ENCODE measurements at places on chromosomes 11 and 22.

- no peak for DNase-seq
These were observed 18.1 kb downstream of the MRGPRD start for GRCh38 chr11:68962527-68963250.

DNA sequence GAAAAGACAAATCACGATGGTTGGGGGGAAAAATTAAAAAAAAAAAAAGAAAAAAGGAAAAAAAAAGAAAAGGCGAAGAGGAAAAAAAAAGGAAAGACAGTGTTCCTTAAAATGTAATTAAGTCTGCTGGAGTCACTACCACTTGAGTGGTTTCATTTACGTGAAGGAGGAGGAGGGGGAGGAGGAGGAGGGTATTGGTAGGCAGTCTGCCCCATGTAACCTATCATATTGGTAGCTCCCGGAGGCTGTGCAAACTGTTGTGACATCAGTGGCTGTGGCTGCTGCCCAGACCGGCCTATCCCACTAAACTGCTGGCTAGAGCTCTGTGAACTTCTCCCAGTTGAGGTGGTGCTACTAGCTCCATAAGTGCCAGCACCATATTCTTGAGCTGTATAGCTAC lies 17.9 kb downstream of the KDELR3 start:
- DNase-seq = no peak

GRCh38 chr11:36622431-36623136 lies 24.5 kb upstream of the RAG2 start:
- DNase-seq = no peak

- DNase-seq = no peak
These were observed 123.8 kb upstream of the CCDC179 start for GRCh38 chr11:22984045-22984444.

GRCh38 chr11:131462622-131463021 lies 92.2 kb downstream of the NTM start:
- no peak for DNase-seq

- DNase-seq = no peak
These were observed 120.0 kb upstream of the SYT13 start for GRCh38 chr11:45405916-45406670.

DNA sequence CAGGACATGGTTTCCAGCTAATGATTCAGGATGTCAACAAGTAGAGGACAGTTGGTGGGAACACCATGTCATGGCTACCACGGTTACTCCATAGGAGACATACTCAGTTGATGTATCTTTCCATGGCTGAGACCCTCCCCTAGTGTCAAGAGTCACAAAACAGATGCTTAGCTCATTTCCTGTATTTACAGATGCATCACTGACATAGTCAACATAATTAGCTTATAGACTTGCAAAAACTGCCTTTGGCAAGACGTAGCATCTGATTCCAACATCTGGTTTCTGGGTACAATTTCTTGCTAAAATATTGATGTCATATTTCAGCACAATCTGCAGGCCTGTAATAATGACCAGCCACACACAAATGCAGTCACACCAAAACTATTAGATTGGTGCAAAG lies 550.3 kb downstream of the FAM181B start:
- DNase-seq = no peak

DNA sequence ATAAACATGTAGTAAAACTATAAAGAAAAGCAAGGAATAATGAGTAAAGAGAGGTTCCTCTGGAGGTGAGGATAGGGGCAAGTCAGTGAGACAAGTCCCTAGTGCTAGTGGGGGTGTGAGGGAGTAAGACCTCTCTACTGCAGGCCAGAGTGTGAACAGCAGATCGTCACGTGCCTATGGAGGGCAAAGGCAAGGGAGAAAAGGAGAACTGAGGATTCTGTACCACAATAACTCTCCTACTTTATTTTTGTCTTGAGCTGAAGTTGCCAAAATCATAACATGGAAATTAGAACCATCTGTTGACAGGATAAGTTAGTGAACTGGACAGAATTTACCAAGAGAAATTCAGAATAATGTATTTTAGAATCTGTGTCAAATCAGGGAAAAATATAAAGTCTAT lies 77.6 kb downstream of the ENTHD1 start:
- no peak for DNase-seq

DNA sequence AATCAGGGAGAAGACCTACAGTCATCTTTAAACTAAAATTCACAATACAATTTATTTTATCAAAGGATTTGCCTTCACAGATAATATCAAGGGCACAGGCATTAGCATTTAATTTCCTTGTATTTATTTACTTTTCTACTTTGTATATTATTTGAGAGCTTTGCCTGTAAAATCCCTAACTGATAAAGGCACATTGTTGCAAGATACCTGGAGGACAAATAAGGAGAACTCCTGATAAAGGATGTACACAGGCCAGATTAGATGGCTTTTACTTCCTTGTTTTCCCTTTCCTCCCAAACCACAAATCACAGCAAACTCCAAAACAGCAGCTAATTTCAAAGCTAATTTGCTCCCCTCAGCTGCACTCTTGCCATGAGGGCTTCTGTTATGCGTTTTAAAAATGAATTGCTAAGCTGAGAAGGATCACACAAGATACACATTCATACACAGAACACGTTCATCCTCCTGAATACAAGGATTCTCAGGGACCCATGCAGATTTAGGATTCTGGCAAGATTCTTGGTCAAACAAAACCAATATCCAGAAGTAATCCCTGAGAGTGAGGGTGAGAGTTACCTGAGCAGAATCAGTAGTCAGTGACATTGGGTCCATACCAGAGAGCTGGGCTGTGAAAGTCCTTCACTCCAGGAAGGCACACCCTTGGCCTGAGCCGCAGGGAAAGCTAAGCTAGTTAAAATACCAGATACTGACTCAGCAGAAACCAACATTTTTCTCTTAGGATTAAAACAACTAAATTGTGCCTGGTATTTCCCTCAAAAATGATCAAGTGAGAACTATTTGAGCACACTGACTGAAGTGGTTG lies 100.3 kb upstream of the CLPB start:
- DNase-seq = no peak

- no peak for DNase-seq
These were observed 23.3 kb downstream of the BCR start for GRCh38 chr22:23203452-23204124.

DNA sequence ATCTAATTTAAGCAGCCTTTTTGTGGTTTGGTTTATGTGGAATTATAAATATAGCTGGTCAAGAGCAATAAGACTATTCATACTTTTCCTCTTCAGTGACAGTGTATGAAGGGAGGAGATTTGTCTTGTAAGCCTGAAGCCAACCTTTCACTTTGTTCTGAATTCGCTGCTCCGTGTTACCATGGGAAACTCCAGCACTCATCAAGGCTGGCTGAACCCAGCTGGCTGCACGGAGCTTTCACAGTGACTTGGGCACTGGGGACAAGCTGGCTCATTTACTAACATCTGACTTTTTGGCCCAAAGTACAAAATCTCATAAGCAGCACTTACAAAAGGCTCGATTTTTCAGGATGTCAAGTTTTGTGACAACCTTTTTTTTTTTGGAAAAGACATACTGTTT lies 120.4 kb upstream of the GRIA4 start:
- no peak for DNase-seq

DNA sequence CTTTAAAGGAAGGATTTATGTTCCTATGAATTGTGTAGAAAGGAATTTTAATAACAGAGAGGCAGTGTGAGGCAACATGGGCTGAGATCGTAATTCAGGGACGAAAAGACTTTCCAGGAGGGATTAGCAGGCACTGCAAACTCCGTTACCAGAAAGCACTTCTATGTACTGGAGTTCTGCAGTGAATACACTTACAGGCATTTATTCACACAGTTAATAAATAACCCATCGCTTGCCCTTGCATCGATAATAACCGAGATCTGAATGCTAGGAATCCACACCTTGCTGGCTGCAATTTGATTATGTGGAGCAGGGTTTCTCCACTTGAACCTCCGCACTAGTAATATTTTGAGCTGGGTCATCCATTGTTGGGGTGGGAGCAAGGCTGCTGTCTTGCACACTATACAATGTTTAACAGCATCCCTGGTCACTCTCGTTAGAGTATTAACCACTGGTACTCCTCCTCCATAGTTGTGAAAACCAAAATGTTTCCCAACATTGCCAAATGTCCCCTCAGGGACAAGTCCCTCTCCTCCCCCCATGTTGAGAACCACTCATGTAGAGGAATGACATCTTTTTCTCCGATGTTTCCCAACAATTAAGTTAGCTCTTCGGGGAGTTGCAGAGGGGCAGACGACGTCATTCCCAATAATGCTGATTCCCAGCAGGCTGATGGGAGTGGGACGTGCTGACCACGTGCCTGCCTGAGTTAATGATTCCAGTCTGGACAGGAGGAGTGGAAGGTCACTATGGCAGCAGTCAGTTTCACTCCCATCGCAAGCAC lies 99.5 kb downstream of the SNX19 start:
- DNase-seq = no peak

GRCh38 chr11:47047972-47048371 lies 111.4 kb downstream of the CSTPP1 start:
- DNase-seq = no peak

GRCh38 chr11:122306831-122307391 lies 190.9 kb upstream of the BLID start:
- no peak for DNase-seq

DNA sequence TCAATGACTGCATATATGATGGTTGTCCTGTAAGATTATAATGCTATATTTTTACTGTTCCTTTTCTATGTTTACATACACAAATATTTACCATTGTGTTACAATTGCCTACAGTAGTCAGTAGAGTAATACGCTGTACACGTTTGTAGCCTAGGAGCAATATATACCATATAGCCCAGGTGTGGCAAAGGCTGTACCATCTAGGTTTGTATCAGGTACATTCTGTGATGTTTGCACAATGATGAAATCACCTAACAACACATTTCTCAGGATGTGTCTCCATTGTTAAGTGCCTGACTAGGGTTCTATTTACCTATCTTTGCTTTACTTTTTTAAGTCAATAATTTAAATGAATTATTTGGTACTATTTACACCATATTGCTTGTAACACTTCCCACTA lies 21.9 kb downstream of the PRR5L start:
- DNase-seq = no peak

Measured in smooth muscle cell of the brain vasculature (primary cell).